GM10248 (cell line): ENCODE measurements at places on chromosomes 1 and 21.

DNA sequence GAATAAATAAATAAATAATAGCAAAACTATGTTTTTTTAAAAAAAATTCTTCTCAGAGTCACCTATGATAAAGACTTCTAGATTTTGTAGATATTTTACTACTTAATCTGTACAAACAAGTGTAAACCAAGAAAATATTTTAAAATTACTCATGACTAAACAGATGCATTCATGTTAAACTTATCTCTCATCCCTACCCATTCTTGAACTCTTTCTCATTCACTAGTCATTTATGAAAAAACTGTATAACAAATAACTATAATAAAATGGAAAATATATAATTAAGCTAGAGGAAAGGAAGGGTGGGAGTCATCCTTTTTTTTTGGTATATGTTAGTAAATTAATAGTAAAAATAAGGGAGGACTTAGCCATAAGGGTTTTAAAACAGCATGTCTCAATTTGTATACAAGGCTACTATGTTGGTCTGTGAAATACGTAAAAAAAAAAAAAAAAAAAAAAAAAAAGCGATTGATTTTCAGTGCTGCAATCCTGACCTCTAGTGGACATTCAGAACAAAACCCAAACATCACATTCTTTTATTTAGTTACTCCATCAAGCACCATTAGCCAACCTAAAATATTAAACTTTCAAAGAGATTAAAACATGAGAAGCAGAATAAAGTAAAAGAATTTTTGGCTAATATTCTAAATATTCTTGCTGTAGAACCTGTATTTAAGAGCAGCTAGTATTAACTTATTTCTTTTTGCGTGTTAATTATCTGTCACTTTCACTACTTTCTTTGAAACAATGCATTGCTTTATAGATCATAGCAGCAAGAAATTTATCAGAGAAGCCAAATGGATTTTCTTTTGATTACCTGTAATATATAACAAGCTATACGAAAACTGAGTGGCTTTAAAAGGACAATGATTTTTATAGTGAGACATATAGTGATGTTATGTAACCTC, 255.8 kb upstream of the CACYBP start:
- peak; percentile 31 for DNase-seq

GRCh38 chr1:80534606-80535360, 1266.0 kb upstream of the ADGRL2 start:
- DNase-seq: no peak

DNA sequence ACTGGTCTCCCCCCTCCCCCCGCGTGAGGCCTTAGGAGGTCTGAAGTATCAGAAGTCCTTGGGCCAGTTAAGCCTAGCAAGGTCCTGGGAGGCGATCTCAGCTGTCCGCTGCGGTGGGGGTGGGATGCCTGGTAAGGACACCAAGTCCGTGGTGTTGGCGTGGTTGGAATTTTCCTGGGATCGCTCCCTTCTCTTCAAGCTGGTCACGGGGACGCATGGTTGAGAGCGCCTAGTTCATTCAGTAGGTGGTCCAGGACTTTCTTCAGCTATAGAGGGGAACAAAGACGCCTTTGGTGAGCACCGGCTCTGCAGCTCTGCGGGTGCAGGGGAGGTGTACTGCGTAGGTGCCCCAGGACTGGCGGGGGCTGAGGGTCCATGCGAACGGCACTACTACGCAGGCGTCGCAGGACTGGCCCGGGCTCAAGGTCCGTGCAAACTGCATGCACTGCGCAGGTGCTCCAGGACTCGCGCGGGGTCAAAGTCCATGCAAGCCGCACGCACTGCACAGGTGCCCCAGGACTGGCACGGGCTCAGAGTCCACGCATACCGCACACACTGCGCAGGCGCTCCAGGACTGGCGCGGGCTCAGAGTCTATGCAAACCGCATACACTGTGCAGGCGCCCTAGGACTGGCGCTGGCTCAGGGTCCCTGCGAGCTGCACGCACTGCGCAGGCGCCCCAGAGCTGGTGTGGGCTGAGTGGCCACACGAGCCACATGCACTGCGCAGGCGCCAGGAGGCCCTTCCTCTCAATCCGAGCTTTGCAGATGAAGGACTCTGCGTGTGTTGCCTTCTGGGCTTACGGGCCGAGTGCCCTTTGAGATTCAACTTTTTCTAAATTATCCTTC, 36.6 kb upstream of the HMGN1 start:
- DNase-seq: peak; percentile 80

- DNase-seq: peak; percentile 99
Observed at GRCh38 chr1:28886731-28887418, 27.5 kb upstream of the EPB41 start.

- DNase-seq: no peak
Observed at GRCh38 chr1:53163291-53163768, 20.9 kb upstream of the SLC1A7 start.

GRCh38 chr1:212021563-212021962, 13.8 kb downstream of the INTS7 start:
- DNase-seq: no peak

GRCh38 chr1:217982331-217983050, 302.6 kb upstream of the RRP15 start:
- DNase-seq: no peak

- DNase-seq: no peak
Observed at GRCh38 chr1:59410457-59410856, 113.6 kb downstream of the FGGY start.

DNA sequence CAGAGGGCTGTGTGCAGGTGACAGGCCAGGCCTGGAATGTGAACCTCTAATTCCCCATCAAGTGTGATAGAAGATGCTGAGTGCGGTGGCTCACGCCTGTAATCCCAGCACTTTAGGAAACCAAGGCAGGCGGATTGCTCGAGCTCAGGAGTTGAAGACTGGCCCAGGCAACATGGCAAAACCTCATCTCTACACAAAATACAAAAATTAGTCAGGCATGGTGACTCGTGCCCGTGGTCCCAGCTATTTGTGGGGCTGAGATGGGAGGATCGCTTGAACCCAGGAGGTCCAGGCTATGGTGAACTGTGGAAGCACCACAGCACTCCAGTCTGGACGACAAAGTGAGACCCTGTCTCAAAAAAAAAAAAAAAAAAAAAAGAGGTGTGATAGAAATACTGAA, 40.1 kb upstream of the PUM1 start:
- DNase-seq: no peak

- no peak for DNase-seq
Observed at GRCh38 chr1:222606757-222607156, 11.1 kb upstream of the MIA3 start.

- DNase-seq: no peak
Observed at GRCh38 chr1:62953633-62954032, 169.7 kb downstream of the ATG4C start.

DNA sequence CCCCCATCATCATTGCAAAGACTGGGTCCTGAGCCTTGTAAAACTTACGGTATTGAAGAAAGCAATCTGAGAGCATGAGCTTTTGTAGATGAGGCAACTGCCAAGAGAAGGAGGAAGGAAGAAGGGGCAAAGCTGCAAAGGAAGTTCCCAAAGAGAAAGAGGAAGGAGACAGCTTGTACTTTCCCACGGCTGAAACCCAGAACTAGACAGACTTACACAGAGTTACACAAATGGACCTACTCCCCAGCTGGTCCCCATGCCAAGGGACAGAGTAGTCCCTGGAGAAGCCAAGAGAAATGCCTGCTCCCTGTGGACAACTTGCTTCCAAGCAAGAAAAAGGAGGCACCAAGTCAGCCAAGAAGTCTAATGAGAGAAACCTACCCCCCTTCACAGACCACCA, 22.6 kb downstream of the SLC5A9 start:
- DNase-seq: no peak

GRCh38 chr1:180916012-180916770, 3.5 kb downstream of the KIAA1614 start:
- DNase-seq: no peak

DNA sequence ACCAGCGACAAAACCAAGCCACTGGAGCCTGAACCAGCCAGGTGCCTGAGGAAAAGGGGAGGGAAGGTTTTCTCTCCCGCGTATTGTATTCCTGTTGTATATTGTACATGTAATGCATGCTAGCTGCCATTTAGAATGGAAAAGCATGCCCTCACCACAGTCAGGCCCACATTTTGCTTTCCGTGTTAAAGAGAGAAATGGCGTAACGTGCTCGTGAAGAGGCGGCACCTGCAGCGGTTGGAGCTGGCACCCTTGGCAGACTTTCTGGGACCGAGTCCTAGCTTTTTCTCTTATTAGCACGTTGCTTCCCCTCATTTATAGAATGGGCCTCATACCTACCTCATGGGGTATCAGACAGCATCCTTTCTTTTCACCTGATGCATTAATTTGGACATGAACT, 135.3 kb upstream of the IRF2BP2 start:
- no peak for DNase-seq

GRCh38 chr1:54805466-54805865, 4.3 kb upstream of the TTC22 start:
- no peak for DNase-seq

DNA sequence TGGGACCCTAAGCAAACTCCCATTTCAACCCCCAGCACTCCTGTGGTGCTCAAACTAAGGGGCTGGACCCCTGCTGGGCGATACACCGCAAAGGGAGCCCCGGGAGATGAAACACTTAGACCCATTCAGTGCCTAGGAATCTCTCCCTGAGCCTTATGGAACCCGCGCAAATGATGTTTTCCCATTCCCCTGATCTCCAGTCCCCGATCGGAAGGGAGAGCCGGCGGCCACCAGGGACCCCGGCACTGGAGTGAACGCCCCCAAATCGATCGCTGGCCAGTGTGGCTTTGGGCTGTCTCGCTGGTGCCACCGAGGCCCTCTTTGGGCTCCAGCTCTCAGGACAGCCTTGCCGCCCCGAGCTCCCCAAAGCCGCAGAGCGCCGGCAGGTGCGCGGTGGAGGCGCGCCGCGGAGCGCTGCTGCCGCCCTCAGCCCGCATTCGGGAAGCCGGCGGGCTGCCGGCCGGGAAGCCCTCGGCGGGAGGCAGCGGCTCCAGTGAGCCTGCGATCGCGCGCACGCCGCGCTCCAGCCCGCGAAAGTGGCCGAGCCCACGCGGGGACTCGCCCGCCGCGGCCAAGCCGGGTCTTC, 1.1 kb downstream of the PLXNA2 start:
- DNase-seq: no peak

DNA sequence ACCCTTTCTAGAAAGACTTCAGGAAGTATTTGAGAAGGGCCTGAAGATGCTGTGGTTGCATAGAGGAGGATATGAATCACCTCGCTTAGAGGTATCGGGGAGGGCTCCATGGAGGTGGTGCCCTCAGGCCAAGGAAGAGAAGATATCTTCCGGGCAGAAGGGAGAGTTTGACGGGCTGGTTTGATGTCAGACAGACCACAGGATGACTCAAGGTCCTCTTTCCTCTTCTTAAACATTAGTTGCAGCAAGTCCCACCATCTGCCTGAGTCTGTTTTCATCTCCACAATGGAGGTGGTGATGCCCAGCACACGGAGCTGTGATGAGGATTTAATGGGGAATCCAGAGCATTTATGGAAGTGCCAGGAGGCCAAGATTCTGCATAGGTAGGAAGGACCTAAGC, 25.1 kb upstream of the RUNX3 start:
- peak; percentile 62 for DNase-seq

- no peak for DNase-seq
Observed at GRCh38 chr1:218664385-218665170, 319.4 kb downstream of the TGFB2 start.

DNA sequence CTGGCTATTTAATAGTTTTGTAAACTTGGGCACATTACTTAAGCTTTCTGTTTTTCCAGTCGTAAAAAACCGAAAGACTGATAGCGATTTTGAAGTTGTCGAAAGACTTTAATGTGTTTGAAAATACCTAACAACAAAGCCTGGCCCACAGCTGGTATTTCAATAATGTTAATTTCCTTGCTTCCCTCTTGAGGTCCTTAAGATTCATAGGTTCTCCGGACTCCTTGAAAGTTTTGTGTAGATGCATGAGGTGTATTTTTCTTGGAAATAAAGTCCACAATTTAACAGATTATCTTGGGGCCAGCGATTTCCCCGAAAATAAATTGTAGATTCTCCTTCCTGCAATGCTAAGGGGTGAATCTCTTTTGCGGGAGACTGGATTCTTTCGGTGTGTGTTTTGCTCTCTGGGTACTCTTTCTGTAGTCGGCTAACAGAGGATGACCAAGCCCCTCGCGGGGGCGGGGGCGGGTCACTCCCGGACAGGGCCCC, 735 bp upstream of the YTHDF2 start:
- no peak for DNase-seq

- DNase-seq: no peak
Observed at GRCh38 chr21:39022466-39022862, 160.8 kb downstream of the PSMG1 start.

GRCh38 chr1:86649618-86650017, 54.8 kb upstream of the SH3GLB1 start:
- DNase-seq: no peak

DNA sequence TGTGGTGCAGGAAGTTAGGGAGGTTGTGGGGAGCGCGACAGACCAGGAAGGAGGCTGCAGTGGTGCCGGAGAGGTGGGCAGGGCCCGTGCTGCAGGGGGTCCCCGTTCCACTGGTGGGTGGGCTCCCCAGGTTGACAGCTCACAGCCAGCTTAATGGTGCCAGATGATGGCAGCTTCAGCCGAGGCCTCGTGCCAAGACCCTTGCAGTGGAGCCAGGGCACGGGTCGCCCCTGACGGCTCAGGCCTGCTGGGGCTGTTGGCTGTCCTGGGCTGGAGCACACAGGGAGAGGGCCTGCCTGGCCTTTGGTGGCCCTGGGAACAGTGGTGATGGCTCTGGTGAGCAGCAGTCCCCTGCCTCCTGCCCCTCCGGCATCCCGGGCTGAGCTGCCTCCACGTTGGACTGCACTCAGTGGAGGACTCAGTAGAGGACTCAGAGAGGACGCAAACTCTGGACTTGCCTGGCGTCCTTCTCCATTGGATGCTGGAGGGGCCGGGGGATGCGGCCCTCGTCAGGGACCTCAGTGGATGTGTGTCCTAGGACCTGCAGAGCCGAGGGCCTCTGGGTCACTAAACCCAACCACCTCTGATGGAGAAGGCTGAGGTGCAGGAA, 46.8 kb upstream of the CCDC27 start:
- DNase-seq: no peak

GRCh38 chr1:108880850-108881249, 4.1 kb downstream of the GPSM2 start:
- DNase-seq: no peak

DNA sequence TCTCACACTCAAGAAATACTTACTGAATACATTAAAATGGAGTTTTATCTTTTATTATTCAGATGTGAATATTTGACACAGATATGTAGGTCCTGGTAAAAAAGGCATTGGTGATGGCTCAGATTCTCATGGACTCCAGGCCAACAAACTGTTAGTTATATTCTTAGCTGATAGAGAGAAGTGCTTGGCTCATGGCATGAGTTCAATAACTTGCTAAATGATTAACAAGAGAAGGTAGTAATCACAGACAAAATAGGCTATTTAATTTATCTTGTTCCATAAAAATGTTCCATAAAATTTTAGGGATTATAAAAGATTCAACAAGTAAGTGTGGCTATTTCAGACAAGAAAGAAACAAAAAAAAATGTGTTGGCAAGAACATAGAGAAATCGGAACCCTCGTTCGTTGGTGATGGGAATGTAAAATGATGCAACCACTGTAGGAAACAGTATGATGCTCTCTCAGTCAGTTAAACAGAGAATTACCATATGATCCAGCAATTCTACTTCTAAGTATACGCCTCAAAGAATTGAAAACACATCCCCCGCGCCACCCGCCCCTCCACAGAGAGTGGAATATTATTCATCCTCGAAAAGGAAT, 737.8 kb upstream of the ADAMTS5 start:
- DNase-seq: no peak

GRCh38 chr1:157359314-157360022, 192.8 kb downstream of the FCRL5 start:
- DNase-seq: no peak

- DNase-seq: no peak
Observed at GRCh38 chr1:205965036-205965884, 22.0 kb upstream of the SLC26A9 start.
